ENCODE measurements at places on chromosomes 6 and 20.

- DNase-seq: no peak
Measured at GRCh38 chr20:46850416-46850815, 44.2 kb upstream of the EYA2 start.

DNA sequence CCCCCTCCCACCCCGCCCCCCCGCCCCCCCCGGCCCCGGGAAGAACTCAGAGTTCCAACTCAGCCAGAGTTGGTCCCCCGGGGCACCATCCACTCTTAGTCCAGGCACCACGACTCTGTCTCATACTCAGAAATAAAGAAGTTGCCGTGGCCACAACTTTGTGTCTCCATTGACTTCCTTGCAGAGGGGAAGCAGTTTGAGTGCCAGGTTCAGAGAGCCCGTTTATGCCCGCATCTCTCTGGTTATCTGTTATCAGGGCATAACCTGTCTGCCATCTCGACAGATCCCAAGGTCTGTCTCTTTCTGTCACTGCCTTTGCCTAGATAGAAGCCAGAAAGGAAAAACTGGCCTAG lies 605 bp downstream of the CDC5L start:
- DNase-seq: no peak

- DNase-seq: no peak
Measured at GRCh38 chr6:20058912-20059311, 153.4 kb downstream of the MBOAT1 start.

- no peak for DNase-seq
Measured at GRCh38 chr20:58168843-58169242, 59.6 kb downstream of the ANKRD60 start.

- no peak for DNase-seq
Measured at GRCh38 chr20:61801857-61802442, 263.7 kb downstream of the TAF4 start.

DNA sequence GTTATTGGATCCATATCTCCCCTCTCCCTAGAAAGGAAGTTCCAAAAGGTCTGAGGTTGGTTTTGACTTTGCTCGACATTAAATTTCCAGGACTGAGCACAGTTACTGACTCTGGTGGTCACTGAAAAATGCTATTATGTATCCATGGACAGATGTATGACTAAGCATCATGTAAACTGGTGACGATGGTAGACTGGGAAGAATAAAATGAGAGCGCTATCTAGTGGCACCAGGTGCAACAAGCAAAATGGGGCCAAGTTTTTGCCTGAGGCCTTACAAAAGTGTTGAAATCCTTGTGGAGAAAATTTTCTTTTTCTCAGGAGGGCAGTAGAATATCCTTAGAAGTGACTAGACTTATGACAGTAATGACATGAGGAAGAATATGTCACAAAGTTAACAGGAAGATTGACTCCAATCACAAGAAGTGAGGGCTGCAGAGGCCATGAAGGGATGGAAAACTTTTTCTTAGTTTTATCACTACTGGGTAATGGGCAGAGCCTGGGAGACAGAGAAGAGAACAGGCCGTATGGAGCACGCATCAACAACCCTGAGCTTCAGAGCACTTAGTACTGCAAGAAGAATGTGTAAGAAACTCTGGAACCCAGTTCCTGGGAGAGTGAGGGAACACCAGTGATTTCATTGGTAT lies 88.9 kb upstream of the ELOVL5 start:
- peak; percentile 83 for DNase-seq

GRCh38 chr6:164069350-164069990 lies 655.0 kb downstream of the QKI start:
- no peak for DNase-seq

GRCh38 chr6:3744901-3745470 lies 6.5 kb downstream of the PXDC1 start:
- no peak for DNase-seq

DNA sequence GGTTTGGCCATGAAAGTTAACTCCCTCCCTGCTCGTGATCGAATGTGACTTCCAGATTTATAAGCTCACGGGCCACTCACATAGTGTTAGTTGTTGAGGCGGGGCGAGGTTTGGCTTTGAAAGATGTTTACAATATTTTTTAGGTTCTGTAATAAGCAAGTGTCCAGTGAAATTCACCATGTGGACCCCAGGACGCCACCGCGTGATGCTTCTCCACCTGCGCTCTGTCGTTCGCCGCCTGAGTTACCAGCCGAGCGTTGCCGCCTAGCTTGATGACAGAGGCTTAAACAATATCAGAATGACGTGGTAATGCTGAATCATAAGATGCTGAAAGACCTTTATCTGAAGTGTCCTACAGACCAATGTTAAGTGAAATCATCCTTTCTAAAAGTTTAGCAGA lies 241.0 kb downstream of the MYLK4 start:
- no peak for DNase-seq
